ENCODE measurements at places on chromosomes 1 and 21.

DNA sequence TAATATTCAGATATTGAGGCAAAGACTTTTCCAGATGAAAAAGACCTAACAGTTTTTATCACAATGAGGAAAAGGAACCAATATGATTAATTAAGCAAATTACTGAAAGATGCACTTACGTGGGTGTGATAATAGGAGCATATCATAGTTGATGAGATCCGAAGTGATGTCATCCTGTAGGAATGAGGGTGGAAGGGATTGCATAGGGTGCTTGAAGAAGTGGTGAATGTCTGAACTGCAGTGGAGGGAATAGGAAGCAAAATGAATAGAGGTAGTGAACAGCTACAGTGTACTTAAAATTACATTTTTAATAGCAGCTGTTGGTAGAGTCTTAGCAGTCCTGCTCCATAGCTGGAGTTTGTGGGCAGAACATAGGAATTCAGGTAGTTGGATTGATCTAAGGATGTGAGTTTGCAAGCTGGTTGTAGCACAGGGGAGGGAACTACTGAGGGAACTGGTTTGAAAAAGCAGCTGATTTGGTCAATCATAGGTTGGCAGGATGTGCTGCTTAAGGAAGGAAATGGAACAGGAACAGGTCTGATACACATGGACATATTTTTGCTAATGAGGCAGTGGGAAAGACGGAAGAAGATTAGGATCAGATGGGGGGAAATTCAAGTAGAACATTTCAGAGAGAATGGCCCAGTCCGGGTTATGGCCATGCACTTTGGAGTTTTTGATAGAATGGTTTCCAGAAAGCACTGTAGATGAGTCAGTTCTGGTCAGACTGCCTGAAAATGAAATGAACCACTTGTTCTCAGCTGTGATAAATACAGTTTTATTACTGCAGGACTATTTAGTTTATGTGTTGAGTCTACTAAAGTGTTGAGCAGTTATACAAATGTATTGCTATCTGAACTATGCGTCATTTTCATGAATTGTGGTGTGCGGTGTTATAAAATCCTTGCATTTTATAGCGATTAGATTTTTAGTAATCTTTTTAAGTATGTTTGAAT lies 155.8 kb downstream of the RYR2 start:
- DNase-seq = no peak

- DNase-seq = no peak
These were observed 43.8 kb upstream of the KCNE2 start for GRCh38 chr21:34320011-34320410.

GRCh38 chr1:67355745-67356424 lies 48.2 kb downstream of the IL12RB2 start:
- DNase-seq = no peak

DNA sequence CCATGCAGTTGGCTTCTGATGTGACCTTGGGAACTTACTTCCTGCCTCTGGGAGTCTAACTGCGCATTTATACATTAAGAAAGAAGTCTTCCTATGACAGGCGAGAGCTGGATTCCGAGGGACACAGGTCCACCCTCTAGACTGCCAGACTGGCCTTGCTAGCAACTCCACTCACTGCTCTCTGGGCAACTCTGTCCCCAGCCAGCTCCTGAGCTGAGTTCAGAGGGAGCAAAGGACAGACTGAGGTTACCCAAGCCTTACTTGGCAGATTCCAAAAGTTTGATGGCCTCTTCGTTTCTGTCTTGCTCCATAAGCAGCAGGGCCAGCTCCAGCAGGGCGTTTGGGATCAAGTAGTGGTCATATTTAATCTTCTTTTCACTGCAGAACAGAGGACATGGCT lies 41.8 kb downstream of the TTC39A start:
- DNase-seq = no peak

DNA sequence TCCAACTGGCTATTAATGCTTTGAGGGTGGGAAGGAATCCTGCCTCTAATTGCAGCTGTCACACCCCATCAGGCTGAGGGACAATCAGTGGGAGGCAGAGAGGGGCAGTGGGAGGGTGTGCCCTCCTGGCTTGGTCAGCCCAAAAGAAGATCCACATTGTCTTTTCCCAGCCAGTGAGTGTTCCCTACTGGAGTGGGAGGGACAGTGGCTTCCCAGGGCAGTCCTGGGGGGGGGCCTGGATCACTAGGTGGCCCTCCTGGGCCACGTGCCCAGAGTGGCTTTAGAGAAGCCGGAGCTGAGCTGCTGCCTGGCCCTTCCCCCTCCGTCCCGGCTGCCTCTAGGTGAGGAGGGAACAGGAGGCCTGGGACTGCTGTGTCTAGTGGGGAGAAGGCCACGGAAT lies 14.0 kb downstream of the INKA2 start:
- no peak for DNase-seq

- no peak for DNase-seq
These were observed 59.1 kb downstream of the USP24 start for GRCh38 chr1:55156093-55156492.

DNA sequence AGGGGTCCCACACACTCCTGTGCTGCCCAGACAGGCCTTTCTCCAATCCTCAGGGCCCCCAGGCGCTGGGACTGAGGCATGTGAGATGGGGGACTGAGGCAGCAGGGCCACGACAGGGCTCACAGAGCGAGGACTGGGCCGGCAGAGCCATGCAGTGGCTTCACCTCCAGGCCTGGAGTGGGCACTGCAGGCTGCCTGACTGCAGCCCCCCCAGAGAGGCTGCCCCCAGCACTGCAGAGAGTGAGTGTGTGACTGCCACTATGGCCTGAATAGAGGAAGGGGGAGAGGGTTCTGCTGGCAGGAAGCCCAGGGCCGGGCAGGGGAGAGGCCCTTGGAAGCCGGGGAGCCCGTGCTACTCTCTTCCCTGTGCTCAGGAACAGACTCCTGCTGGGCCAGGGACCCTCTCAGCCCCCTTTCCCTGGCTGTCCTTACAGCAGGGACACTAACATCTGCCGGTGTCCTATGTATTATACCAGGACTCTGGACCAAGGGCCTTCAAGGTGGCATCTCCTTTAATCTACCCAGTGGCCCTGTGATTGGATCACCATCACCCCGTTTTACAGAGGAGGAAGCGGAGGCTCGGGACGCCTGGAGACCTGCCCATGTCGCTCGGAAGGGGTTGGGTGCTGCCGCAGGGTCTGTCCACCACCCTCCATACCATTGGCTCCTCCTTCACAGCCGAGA lies 20.2 kb upstream of the PLEKHG5 start:
- DNase-seq = no peak

DNA sequence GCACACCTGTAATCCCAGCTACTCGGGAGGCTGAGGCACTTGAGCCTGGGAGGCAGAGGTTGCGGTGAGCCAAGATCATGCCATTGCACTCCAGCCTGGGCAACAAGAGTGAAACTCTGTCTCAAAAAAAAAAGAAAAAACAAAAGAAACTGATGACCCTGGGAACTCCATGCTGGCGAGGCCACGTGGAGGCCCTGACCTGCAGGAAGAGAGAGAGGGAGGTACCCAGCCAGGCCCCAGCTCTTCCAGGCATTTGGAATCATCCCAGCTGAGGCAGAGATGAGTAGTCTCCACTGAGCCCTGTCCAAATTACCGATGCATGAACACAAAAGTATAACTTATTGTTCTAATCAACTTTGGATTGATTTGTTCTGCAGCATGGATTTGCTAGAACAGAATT lies 132.0 kb upstream of the ZBTB40 start:
- DNase-seq = no peak
